HFFc6 (cell line): ENCODE measurements at places on chromosomes 5 and 9. TPM values are rescaled to one million over a fixed set of nuclear protein-coding genes. Genes with fewer than 3 reads are reported as not detected.

LRRC19 gene
- total RNA-seq, result not detected in 3 replicates

- DNase-seq, result no peak
Measured at GRCh38 chr9:129954868-129955550, 88.0 kb downstream of the FNBP1 start.

NR4A3 gene
- 0.85 to 2.2 TPM (median 1.7 TPM) in 3 replicates for total RNA-seq

OR1J2 gene
- total RNA-seq, result not detected in 2 replicates

DNA sequence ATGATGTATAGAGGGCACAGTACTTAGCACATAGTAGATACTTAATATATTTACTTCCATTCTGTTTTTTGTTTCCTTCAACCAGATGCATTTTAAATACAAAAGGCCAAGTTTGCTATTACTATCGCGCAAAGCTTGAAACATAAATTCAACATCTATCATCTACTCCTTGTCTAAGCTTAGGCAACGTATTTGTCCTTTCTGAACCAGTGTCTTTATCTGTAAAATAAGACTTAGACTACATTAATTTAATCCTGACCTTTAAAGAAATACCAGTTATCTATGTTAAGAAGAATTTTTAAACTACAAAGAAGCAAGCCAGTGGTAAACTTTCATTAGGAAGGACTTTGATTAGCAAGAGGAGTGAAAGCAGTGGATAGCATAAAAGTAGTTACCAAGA lies 173.0 kb downstream of the WDR70 start:
- no peak for DNase-seq

DNA sequence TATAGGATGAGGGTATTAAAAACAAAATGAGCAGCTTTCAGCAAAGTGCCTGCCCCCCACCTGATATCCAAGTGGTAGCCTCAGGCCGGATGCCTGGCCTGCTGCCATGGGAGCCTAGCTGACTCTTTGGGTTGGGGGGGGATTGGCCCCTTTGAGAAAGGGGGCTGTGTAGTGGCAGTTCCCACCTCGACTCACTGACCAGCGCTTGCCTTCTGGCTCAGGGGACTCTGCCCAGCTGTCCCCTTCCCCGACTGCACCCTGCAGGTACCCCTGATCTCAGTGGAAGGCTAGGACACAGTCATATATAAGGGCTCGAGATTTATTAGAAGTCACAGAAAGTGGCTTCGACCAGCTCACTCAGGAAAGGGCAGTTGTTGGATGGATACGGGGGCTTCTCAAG lies 1.5 kb upstream of the NEUROG1 start:
- no peak for DNase-seq

DNA sequence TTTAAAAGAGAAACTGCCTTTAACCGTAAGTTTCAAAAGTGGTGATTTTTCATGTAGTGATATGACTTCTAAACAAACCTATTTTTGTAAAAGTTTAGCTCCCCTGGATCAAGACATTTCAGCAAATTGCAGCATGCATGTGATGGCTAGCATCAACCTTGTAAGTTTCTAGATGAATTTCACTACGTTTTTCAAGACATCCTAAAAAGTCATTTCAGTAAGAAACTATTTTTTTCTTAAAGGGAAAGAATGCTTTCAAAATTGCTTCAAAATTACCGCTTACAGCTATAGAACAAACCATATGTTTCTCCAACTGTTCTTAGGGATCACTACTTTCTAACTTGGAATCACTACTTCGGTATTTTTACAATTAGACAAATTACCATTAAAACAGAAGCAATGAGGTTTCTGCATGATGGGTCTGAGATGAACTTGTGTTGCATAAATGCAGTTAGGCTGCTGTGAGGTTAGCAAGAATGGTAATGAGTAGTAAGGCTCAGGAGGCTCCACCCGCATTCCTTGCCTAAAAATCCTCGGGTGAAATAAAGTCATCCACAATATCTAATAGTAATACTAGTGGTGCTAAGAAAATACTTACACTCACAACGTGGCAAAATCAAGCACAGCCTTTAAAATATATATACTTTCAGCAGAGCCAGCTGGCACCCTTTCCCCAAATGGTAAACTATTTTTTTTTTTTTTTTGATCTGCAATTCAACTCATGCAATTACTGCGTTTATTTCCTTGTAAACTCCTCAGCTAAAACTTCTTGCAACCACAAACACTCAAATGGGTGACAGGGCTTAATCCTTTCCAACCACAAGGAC lies 53.8 kb downstream of the CDC14B start:
- DNase-seq, result peak; percentile 50

GRCh38 chr5:35120715-35121114 lies 73.0 kb upstream of the AGXT2 start:
- no peak for DNase-seq

GPR151 gene
- total RNA-seq, result not detected in 3 replicates

HTR4 gene
- not detected in 3 replicates for total RNA-seq

KLHL3 gene
- 0.25 to 1.9 TPM (median 0.81 TPM) in 3 replicates for total RNA-seq

DNA sequence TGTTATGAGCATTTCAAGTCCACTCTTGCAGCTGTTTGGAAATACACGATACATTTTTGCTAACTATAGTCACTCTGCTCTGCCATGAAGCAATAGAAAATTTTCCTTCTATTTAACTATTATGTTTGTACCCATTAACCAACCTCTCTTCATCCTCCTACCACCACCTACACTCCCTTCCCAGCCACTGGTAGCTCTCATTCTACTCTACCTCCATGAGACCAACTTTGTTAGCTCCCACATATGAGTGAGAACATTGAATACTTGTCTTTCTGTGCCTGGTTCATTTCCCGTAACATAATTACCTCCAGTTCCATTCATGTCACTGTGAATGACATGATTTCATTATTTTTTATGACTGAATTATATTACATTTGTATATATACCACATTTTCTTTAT lies 505.9 kb upstream of the CCNG1 start:
- DNase-seq, result no peak
